Suppressor macrophage treated with lipopolysaccharide for 4 hours (primary cell): ENCODE measurements at places on chromosomes 7 and 10.

DNA sequence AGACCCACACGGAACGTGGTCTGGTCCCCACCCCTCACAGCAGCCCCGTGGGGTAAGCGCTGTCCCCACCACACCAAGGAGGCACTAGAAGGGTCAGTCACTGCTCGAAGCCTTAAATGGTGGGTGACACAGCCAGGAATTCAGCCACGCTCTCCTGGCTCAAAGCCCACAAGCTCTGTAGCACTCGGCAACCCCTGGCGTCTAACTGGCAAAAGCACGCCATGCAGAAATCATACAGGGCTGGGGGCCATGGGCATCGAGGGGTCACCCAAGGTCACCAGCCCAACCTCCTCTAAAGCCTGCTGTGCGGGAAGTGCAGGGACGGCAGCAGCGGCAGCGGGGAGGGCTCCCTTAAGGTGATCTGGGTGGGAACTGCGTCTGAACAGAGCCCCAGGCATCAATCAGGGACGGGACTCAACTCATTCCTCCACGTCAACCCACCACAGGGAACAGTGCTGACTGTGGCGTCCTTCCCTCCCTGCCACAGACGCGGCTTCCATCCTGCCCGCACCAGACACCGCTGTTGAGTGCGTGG is 7.8 kb downstream of the GPER1 start:
- DNase-seq = no peak

GRCh38 chr10:63633677-63634487 is 112.7 kb downstream of the REEP3 start:
- DNase-seq = peak; percentile 9

GRCh38 chr7:50507898-50508470 is 57.2 kb downstream of the DDC start:
- no peak for DNase-seq

DNA sequence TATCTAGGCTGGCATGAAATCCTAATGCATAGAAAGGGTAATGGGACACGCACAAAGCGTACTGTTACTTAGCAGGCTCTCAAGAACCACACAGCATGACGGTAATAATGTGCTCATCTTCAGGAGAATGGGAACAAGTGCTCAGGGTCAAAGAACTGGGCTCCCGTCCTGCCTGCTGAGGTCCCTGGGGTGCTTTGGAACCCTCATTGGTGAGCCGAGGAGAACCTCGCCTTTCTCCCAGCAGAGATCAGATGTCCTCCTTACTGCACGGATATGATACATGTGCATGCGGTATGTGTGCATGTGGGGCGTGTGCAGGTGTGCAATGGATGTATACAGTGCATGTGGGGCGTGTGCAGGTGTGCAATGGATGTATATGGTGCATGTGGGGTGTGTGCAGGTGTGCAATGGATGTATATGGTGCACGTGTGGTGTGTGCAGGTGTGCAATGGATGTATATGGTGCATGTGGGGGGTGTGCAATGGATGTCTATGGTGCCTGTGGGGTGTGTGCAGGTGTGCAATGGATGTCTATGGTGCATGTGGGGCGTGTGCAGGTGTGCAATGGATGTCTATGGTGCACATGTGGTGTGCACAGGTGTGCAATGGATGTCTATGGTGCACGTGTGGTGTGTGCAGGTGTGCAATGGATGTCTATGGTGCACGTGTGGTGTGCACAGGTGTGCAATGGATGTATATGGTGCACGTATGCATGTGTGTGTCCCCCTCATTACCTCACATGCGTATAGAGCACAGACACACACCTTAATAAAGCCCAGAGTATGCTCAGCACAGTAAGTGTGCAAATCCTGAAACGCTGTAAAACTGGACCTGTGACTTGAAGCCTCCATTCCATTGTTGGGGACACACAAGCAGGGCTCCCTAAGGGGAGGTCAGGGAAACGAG is 336.3 kb downstream of the PTPRN2 start:
- no peak for DNase-seq

DNA sequence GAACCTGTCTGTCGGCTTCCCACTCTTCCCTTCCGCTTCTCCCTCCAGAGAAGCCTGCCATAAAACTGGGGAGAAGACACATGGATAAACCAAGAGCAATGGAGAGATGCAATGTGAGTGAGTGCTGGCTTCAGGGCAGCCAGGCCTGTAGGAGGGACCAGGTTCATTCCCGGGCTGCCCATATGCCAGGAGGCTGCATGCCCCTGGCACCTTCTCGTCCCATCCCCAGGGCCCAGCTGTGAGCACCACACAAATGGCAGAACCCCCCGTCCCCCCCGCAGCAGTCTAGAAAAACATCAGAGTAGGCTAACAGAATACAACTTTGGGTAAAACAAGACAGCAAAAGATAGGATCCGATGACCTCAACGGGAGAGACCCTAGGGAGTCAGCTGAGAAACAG is 341.3 kb upstream of the SHH start:
- no peak for DNase-seq

- no peak for DNase-seq
Observed at GRCh38 chr10:32114508-32114907, 58.3 kb upstream of the KIF5B start.

GRCh38 chr10:59876695-59877094 is 29.7 kb downstream of the CCDC6 start:
- DNase-seq = no peak

DNA sequence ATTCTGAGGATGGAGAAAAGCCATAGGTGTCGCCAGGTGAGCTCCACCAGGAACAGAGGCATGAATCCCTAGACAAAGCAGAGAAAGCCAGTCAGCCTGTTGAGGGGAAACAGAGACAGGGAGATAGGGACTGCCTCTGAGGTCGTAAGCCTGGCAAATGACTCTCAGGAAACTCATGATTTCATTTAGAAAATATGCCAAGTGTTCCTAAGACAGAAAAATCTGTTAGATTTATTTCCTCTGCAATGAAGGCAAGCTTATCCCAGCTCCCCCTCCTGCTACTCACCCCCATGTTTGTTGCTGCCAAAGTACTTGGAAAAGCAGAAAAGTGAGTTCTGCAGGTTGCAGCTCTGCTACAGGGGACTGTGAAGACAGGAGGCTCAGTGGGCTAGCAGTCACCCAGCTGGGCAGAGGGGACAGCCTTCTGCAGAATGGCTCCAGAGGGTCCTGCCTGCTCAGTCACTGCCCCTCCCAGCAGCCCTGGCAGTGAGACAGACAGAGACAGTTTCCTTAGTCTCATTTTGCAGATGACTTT is 184.3 kb downstream of the ADRA2A start:
- DNase-seq = no peak
